ENCODE measurements at places on chromosomes 2 and 18.

GRCh38 chr2:149155196-149155969, 116.9 kb downstream of the LYPD6B start:
- DNase-seq, result peak; percentile 34

DNA sequence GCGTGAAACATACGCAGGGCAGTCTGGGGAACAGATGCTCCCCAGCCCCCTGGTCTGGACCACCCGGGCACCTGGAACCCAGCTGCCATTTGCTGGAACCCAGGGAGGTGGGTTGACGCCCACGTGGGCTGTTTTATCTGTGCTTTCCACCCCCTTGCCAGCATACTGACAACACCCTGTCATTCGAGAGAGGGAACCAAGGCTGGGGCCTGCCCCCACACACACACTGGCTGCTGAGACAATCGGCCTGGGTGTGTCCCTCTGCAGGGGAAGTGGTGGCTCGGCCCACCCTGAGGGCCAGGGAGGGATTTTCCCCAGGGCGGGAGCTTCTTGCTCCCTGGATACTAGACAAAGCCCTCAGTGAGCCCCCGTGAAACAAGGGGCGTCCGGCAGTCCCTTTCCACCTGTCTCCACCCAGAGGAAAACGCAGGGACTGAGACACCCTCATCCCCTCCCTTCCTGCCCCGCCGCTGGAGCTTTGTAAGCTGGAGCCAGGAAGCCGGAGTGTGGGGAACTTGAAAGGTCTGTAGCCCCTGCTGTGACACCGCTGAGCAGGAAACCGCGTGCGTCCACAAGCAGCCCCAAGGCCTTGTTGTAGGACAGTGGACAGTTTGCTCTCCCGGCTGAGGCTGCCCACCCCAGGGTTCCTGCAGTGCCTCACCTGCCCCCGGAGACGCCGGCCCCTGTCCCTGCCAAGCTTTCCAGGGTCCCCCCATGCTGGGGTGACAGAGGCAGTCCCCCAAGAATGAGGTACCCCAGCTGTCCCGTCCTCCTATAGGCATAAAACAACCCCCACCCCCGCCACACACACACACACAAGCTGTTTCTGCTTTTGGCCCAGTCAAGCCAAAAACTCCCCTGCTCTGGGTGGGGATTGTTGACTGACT, 14.1 kb upstream of the KLF11 start:
- no peak for DNase-seq

- DNase-seq, result no peak
Observed at GRCh38 chr18:67425672-67426071, 90.8 kb downstream of the DSEL start.

- DNase-seq, result peak; percentile 72
Observed at GRCh38 chr2:68365087-68365486, at the start of gene PLEK. PLEK (plus strand) TSS chr2:68365282; CDS start chr2:68365352, 70 bp downstream.

DNA sequence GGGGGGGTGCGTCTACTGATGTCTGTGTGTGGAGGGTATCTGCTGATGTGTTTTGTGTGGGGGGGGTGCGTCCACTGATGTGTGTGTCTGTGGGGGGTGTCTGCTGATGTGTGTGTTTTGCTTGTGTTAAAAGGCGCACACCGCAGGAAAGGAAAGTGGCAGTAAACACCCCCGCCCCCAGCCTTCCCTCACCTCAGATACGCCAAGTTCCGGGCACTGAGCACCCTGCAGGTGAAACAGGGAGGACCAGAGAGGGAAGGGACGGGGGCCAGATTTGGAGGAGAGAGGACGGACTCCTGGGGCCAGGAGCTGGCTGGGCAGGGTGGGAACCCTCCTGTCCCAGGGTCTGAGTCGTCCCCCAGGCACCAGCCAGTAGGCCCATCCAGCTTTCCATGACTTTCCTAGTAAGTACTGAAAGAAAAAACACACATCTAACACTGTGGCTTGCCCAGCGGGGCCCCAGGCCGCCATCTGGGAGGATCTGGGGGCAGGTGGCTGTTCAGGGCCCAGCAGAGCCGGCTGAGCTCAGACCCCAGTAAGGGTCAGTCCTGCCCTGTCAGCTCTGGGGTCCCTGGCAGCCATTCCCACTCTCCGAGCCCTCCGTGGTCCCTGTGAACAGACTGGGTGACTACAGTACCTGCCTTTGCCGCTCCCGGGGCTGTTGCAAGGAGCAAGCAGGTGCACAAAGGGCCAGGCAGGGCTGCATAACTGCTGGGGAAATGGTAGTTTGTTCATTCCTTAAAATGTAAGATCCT, 126.9 kb downstream of the NFATC1 start:
- no peak for DNase-seq
